ENCODE measurements at places on chromosomes 16 and 17. TPM values are rescaled to one million over a fixed set of nuclear protein-coding genes. Genes with fewer than 3 reads are reported as not detected.

- no peak for DNase-seq
Observed at GRCh38 chr17:50589095-50589705, 28.7 kb downstream of the CACNA1G start.

DNA sequence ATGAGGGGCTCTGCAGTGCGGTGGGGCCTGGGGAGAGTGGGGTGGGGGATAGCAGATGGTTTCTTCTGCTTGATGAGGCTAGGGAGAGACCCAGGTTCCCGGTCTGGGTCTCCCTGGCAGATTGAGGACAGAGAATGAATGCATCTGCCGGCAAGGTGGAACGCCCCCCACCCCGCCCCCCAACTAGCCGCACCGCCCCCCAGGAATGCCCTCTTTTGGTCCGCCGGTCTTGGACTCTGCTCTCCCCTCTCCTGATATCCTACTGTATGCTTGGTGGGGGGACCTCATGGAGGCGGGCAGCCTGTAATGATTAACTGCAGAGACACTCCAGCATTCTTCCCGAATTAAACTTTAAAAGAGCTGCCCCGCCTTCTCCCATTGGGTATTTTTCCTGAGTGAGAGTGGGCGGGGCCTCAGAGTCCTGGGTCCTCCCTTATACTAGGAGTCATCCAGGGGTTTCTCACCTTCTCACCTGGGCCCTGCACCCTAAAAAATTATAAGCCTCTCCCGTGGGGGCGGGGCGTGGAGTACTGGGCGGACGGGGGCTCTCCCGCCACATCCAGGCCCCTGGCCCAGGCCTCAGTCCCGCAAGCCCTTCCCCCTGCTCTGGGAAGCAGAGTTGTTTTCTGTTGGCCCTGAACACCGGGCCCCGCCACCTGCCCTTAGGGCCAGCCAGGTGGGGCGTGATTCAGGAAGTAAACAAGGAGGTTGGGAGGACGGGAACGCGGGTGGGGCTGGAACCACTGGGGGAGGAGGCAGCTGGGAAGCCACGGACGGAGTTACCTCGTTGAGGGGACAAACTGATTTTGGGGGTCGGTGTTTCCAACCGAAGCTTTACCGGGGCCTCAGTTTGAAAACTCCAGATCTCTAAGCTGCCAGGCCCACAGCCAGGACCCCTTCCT, 1.5 kb downstream of the GRB7 start:
- peak; percentile 69 for DNase-seq

GRCh38 chr16:61798741-61799140, 237.5 kb downstream of the CDH8 start:
- no peak for DNase-seq

DNA sequence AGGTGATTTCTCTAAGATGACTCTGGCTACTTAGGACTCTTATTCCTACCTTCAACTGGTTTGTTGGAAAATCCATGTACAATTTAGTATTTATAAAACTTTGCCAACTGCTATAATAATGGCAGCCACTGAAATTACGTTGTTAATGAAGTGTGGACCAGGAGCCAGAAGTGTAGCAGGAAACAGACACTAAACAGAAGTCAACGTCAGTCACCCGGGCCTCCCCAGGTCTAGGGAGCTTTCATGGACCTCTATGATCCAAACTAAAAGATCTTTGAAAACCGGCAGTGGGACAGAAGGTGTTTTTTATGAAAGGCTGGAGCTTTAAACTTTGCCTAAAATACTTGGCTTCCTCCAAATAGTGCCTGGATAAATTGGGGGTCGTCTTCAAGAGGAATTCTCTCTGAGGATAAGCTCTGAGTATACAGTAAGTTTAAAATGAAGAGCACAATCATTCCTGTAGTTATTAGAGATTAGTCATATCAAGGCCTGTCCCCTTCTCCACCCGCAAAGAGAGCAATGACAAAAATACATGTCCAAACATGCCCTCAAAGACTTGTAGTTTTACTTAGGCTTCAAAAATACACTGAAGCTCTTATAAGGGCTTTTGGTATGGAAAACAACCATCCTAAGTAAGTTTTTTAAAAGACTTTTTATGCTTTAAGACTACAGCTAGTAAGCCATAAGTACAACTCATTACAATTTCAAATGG, 34.6 kb downstream of the DCUN1D3 start:
- DNase-seq, result no peak

DNA sequence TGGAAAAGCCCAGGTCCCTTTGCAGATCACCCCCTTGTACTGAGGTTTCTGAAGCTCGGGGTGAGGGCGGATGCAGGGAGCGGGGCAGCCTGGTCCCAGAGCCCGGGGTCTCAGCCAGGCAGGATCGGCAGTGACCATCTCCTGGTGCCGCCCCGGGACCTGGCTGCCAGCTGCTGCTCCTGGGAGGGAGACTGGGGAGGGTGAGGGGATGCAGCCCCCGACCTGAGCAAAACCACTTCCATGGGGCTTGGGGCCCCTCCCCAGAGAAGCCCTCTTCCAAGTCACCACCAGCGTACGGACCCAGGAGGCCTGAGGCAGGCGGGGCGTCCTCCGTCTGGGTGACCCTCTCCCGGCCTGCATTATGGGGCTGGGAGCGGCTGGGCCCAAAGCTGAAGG, 14.8 kb downstream of the CD7 start:
- DNase-seq, result no peak

- DNase-seq, result peak; percentile 89
Observed at GRCh38 chr17:77494664-77495435, 354.1 kb downstream of the SEC14L1 start.

Gene MYH8
- total RNA-seq, result 0.03 TPM
